ENCODE measurements at places on chromosomes 6 and 20. TPM values are rescaled to one million over a fixed set of nuclear protein-coding genes. Genes with fewer than 3 reads are reported as not detected.

SLC17A3 gene
- total RNA-seq, result 0.86 TPM

SLC17A1 gene
- not detected for total RNA-seq

TFEB gene
- 11.9 TPM for total RNA-seq

WFDC10B gene
- not detected for total RNA-seq

KCNQ2 gene
- total RNA-seq, result 0.61 TPM
